ENCODE measurements at places on chromosomes 12 and 14.

DNA sequence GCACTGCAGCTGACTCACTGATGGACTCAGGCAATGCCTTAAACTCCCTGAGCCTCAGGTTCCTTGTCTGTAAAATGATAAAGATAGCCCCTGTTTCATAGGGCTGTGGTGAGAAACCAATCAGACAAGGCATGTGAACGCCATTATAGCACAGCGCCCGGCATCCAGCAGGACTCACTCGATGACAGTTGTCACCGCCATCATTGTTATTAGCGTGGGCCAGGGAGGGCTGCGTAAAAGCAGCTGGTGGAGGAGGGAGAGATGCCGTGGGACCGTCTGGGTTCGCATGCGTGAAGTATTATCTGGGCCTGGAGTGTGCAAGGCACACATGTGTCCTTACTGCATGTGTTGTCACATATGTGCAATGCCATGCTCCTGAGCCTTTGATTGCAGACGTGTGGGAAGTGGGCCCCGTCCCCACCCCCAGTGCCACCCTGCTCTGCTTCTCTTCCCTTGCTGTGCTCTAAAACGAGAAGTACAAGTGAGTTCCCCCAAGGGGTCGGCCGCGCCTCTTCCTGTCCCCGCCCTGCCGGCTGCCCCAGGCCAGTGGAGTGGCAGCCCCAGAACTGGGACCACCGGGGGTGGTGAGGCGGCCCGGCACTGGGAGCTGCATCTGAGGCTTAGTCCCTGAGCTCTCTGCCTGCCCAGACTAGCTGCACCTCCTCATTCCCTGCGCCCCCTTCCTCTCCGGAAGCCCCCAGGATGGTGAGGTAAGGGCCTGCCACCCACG is at the start of gene PTPN6:
TSS of gene PTPN6 (plus strand) at position 546 of the 730 bp plus-strand sequence. CDS start at position 703, 157 bp downstream.
- no peak for DNase-seq

- DNase-seq, result no peak
Measured at GRCh38 chr12:51920046-51920445, 12.7 kb downstream of the ACVRL1 start.

GRCh38 chr14:22547948-22548750 is 40.9 kb downstream of the DAD1 start:
- DNase-seq, result no peak

DNA sequence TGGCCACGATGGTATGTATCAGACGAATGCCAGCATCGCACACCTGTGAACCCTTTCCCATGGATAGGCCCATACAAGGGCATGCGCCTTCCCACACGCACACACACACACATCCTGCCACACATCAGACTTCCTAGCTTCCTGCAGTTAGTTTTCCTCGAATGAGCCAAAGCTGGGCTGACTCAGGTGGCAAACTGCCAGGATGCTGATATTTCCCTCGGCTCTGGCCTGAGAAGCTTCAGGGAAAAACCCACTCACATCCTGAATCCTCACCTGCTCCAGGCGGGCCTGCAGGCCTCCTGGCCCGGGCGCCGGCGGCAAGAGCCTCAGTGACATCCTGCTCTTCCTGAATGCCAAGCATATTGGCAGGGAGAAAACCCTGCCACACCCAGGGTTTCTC is 22.4 kb downstream of the CALM1 start:
- DNase-seq, result no peak

DNA sequence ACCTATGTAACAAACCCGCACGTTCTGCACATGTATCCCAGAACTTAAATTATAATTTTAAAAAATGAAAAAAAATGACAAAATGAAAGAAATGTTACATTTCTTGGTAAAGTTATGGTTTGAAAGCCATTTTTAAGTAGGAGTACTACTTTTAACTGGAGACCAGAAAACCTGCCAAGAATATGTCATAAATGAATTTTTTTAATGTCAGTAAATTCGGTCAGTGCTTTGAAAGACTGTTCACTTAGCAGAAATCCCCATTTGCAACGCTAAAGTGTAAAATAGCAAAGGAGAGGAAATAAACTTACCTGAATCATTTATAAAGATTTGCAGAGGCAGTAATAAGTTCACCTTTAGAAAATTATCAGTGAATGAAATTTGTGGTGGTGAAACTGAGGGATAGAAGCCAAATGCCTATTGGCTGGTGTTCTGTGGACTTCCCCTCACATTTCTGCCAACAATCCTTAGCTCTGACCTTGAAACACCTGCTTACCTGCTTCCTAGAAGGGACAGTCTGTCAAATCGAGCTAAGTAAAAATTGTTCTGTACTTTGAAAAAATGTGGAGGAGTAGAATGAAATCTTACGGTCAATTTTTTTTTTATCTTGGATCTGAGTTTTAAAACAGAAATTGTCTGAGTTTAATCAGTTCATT is 714.2 kb downstream of the SLC6A15 start:
- DNase-seq, result no peak

DNA sequence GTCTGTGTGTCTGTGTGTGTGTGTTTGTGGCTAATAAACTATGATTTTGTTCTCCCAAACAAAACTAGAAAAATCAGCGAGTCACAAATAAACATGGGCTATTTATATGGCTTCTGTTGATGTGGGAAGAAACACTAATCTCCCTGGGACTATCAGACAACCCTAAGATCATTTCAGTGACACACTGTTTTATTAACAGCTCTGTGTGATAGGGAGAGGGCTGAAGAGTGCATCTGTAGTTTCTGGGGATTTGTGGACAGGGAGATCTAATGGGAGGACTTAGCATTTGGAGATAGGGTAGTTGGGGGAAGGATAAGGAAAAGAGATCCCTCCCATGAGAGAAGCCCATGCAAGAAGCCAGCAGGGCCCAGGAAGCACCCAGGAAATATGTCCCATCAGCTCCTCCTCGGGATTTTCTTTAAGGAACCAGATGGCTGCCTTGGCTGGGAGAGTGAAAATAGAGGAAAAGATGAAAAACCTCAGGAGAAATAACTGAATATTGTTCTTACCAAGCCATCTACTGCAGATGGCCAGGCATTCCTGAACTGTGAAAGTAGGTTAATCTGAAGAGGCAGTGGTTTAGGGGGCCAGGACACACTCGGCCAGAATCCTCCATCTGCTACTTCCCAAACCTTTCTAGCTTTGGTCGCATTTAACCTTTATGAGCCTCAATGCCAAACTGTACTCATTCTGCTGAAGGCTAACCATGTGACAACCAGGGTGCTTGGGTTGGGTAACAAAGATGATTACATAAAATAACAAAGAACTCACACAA is 253.4 kb downstream of the BTG1 start:
- DNase-seq, result no peak

- no peak for DNase-seq
Measured at GRCh38 chr14:73283608-73284379, 46.5 kb downstream of the PAPLN start.

- no peak for DNase-seq
Measured at GRCh38 chr12:26370098-26370497, 174.7 kb downstream of the SSPN start.

GRCh38 chr14:92539875-92540274 is 26.3 kb downstream of the RIN3 start:
- no peak for DNase-seq

DNA sequence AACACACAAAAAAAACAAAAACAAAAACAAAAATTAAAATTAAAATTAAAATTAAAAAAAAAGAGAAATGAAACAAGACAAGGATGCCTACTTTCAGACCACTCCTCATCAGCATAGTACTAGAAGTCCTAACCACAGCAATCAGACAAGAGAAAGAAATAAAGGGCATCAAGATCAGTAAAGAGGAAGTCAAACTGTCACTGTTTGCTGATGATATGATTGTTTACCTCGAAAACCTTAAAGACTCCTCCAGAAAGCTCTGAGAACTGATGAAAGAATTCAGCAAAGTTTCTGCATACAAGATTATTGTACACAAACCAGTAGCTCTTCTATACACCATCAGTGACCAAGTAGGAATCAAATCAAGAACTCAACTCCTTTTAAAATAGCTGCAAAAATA is 29.2 kb downstream of the ALG10 start:
- no peak for DNase-seq

DNA sequence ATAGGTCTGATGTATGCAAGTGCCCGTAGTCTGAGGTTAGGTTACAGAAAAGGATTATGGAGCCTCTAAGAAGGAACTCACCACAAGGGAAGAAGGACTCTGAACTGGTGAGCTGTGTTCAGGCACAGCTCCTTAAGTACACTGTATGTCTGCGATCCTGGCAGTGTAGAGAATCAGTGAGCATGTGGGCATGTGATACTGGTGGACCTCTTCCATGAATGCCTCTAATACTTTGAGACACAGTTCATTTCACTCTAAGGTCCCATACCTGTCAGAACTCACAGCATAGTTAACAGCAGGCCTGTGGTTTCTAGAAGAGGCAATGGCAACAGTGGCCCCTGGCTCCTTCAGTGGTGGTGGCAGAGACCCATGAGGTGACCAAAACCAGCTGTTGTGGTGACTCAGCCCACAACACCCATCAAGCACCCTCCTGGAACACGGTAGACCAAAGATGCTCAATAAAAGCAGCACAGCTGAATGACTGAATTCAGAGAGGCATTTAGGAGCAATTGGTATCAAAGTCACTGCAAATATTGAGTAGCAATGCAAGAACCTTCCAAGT is 6.9 kb upstream of the OR6J1 start:
- no peak for DNase-seq

GRCh38 chr12:10249690-10250455 is 37.2 kb downstream of the GABARAPL1 start:
- DNase-seq, result no peak

- DNase-seq, result no peak
Measured at GRCh38 chr14:31360919-31361662, 59.3 kb downstream of the HEATR5A start.

All from stimulated activated CD4-positive, alpha-beta T cell treated with anti-CD3 and anti-CD28 coated beads, Interleukin-15, amount 100 ng/mL, for 1 hour (primary cell).